A549 treated with CpdA at 1 μM for 4 hours (cell line): ENCODE measurements at places on chromosomes 2 and 18. TPM values are rescaled to one million over a fixed set of nuclear protein-coding genes. Genes with fewer than 3 reads are reported as not detected.

Gene SCYGR4
- total RNA-seq: 0.09 TPM in 1 of 5 replicates, not detected in the others

Gene SLC4A3
- 2.4 to 4.0 TPM (median 2.9 TPM) in 5 replicates for total RNA-seq

Gene TUBA4B
- 0.23 to 0.57 TPM (median 0.27 TPM) in 5 replicates for total RNA-seq

Gene MOGAT1
- not detected in 5 replicates for total RNA-seq
